ENCODE measurements at places on chromosomes 2 and 18.

DNA sequence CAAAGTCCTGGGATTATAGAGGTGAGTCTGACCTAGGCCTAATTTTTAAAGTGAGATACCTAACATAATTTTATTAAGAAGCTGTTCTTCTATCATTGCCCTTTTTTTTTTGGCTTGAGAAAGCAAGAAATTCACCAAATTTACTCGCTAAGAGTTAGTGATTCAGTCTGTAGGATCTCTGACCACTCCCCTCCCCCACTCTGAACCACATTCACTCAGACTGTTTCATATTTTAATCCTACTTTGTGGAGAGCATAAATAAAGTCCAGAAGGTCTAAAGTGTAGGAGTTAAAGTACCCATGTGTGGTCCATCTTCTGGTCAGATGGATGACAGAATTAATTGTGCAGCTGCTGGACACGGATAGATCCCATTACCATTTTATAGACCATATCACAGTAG is 115.8 kb upstream of the MGAT5 start:
- no peak for DNase-seq

GRCh38 chr2:71226096-71226964 is 573 bp downstream of the PAIP2B start:
- no peak for DNase-seq

DNA sequence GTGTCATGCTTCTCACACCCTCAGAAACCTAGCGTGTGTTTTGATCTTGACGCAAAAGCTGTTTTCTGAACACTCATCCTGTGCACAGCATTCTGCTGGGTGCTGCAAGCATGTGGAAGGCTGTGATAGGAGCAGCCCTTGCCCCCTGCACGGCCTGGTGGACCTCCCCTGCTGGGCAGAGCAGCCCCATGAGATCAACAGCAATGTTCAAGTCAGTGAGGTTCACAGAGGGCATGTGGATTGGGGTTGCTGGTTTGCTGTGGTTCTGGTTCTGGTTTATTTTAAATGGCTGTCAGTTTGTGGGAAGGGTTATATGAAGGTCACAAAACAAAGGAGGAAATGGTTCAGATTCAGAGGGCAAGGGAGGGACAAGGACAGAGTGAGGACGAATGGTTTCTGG is 71.3 kb downstream of the SOWAHC start:
- no peak for DNase-seq

DNA sequence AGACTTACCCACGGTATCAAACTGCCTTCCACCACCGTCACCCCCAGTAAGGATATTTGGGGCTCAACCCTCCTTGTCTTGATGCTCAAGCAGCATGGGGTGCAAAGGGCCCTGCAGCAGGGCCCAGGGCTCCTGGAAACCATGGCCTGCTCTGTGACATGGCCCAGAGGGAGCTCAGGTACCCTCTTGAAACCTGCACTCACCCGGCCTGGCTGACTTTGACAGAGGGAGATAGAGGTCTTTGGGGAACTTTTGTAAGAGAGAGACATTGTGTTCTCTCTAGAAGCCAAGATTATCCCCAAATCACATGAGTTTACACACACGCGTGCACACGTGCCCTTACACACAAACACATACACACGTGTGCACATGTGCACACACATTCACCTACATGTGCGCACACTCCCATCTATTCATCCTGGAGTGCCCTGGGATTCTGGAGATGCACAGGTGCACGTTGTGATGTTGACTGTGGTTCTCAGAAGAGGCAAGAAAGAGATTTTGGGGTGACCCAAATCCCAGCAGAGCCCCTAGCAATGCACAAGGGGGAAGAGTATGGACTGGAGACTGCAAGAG is 19.6 kb upstream of the KCNK3 start:
- no peak for DNase-seq

GRCh38 chr2:148058641-148059040 is 37.8 kb downstream of the MBD5 start:
- no peak for DNase-seq

DNA sequence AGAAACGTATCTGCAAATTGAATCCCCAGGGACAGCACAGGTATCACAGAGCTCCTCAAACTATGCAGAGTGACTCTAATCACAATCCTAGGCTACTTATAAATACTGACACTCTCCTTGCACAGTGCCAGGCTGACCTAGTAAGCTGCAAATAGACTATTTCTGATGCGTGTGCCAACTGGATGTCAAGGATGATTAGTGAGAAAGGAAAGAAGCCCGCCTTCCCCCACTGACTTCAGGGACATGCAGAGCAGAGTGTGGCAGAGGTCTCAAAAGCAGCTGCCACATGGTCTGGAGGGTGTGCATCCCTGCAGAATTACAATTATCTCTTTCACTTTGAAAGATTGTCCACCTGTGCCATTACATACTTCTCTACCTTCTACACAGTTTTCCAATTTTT is 235.6 kb downstream of the CPS1 start:
- no peak for DNase-seq

GRCh38 chr2:223959688-223960087 is 2.4 kb downstream of the MRPL44 start:
- no peak for DNase-seq

DNA sequence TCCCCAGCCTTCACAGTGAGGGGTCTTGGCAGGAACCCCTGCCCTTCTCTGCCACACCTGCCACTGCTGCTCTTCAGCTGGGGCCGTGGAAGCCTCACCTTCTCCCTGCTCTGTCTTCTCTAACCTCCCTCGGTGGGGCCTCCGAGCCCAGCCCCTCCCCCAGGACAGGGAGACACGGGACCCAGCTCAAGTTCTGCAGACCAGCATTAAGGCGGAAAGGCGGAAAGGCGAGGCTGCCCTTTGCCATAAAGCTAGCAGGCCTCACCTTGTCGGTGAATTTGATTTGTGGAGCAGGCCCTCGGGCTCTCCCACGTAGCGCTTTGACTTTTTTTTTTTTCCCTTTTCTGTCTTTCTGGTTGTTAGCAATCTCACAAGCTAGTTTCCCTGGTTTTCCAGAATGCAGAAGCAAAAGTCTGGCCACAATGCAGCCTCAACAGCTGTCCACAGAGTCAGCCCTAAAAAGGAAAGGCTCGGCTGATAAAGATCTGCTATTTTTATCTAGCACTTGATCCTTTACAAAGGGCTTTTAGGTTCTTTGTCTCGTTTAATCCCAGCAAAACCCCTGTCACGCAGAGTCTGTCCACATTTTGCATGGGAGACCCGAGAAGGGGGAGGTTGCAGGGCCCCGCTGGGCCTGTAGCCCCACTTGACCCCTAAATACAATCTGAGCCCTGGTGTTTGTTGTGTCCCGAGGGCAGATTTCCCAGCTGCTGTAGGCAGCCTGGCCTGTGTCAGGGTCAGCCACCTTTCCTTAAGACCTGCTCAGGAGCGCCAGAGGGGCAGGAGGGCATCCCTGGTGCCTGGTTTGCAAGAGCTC is 6.0 kb downstream of the ITM2C start:
- DNase-seq: no peak

GRCh38 chr2:78541451-78542267 is 483.8 kb upstream of the REG3G start:
- no peak for DNase-seq

DNA sequence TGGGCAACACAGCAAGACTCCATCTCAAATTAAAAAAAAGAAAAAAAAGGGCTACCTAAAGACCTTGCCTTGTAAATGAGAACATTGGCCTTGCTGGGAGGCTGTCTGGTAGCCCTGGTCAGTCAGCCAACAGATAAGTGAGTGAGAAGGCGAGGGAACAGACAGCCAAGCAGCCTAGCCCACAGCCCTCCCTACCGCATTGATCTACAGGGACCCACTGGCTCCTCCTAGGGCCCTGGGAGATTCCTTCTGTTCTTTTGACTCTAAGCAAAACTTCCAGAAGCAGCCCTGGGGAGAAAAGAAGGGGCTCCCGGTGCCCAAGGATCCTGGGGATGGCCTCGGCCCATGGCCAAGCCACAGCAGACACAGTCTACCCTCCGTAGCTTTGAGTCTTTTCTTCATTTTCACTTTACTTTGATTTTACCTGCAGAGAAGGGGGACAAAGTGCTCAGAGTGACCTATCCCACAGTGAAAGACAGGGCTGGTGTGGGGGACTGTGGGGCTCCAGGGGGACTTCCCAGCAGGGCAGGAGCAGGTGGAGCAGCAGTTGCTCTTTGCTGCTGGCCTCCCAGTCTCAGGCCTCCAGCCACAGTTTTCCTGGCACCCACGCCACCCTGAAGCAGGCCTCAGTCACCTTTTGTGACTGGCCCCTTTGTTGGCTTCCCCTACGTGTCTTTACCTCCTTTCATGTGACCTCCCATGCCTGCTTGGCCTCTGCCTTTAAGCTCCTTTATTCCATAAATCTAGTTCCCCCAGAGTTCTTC is 5.1 kb downstream of the CEP68 start:
- no peak for DNase-seq

- no peak for DNase-seq
Observed at GRCh38 chr2:90079374-90079773, 1387.9 kb downstream of the RPIA start.

DNA sequence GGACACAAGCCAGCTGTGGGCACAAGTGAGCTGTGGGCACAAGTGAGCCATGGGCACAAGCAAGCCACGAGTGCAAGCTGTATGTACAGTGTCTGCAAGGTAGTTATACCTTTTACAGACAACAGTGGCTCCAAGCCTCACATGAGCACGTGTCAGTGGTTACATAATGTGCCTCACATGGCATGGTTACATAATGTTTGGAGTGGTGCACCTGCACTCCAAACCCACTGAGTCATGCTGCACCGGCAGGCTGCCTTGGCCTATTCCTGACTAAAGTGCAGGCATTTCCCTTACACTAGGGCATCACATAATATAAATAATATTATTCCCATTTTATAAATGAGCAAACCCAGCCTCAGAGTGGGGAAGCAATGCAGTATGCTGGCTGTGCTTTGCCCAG is 62.6 kb downstream of the MARCO start:
- DNase-seq: no peak

DNA sequence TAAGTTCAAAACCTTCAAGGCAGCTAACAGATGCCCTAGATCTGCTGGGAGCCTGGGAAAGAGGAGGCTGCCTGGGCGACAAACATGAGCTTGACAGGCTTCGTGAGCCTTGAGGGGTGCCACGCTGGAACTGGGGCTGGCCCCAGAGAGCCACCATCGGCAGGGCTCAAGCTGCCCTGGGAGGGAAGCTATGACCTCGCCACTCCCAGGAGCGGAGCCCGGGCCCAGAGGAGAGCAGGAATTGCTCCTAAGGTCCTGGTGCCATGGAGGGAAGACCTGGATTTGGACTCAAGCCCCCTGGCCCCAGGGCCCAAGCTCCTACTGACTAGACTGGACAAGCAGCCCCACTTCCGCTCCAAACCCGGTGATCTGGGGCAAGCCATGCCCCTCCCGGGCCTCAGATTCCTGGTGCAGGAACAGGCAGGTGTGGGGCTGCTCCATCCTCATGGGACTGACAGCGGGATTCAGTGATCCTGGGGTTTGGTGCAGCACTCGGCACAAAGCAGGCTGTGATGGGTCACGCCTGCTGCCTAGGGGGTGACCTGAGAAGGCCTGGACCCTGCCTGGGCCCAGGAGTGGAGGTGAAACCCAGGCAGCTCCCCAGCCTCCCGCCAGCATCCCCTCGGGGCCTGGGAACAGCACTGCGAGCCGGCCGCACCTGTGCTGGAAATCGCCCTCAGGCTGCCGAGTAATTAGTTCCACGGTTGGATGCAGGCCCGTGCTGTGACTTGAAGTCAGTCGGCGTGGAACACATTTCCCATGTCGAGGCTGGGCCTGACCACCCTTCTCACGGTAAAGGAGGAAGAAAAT is 246.9 kb downstream of the NDUFA10 start:
- DNase-seq: no peak

GRCh38 chr18:59267503-59268126 is 5.6 kb downstream of the RAX start:
- no peak for DNase-seq

DNA sequence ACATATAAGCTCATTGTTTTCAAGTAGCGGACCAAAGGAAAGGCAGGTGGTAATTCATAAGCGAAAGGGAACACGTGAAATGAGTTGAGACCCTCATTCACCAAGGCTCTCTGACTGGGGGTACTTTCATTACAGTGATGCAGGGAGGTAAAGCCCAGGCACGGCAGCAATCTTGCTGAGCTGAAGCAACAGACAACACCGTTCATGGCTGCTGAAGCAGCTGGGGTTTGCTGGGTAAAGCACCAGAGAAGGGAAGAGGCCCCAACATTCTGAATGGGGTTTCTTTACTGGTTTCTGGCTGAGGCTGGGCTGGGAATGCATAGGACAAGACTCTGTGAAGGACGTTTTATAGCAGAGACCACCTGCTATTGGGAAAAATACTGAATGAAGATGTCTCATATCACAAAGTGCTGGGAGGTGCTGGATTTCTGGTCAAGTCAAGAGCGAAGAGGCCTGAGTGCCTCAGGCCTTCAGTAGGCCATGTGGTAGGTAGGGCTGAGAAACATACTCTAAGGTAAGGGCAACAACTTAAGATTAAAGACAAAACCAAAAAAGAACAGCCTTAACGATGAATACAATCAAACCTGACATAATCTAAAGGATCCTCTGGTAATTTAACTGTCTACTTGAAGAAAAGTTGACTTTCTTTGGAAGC is 324.7 kb upstream of the PIK3C3 start:
- no peak for DNase-seq

DNA sequence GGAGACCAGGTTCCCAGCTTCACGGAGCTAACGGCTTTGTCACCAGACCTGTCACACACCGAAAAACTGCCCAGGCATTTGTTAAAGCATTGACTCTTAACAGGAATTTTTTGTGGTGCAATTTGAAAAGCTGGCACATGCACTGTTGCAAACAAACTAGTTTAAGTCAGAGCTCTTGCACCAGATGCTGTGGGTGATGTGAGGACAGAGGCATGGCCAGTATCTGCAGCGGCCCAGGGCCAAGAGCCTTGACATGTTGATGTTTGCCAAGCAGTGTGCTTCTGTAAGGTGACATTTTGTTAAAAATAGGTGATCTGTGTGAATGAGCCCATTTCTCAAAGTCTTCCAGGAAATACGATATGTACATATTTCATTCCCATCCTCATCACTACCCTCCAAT is 142.5 kb downstream of the MTCL1 start:
- DNase-seq: no peak

DNA sequence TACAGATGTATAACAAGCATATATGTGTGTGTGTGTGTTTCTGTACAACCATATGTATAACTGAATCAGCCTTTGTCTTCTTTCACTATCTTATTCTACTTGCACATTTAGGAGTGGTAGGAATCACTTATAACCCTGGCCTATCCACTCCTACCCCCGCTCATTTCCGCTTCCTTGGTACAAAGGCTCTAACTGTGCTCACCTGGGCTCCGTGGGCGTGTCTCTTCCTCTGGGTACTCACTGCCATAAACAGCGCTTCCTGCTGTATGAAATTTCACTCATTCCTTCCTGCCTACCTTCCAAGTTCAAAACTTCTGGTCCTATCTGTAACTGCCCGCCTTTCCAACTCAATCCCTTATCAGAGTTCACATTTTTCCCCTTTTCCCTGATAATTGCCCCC is 815.5 kb downstream of the EPHA4 start:
- DNase-seq: no peak
